Putamen (tissue), 1 donor: ENCODE measurements at places on chromosomes 2 and 18.

DNA sequence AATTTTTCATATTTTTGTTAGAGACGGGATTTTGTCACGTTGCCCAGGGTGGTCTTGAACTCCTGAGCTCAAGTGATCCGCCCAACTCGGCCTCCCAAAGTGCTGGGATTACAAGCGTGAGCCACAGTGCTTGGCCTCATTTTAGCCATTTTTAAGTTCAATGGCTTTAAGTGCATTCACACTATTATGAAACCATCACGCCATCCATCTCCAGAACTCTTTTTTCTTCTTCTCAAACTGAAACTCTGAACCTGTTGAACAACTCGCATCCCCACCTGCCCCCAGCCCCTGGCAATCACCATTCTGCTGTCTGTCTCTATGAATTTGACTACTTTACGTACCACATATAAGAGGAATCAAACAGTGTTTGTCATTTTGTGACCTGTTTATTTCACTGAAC is 31.3 kb upstream of the ASB18 start:
- DNase-seq, result no peak

DNA sequence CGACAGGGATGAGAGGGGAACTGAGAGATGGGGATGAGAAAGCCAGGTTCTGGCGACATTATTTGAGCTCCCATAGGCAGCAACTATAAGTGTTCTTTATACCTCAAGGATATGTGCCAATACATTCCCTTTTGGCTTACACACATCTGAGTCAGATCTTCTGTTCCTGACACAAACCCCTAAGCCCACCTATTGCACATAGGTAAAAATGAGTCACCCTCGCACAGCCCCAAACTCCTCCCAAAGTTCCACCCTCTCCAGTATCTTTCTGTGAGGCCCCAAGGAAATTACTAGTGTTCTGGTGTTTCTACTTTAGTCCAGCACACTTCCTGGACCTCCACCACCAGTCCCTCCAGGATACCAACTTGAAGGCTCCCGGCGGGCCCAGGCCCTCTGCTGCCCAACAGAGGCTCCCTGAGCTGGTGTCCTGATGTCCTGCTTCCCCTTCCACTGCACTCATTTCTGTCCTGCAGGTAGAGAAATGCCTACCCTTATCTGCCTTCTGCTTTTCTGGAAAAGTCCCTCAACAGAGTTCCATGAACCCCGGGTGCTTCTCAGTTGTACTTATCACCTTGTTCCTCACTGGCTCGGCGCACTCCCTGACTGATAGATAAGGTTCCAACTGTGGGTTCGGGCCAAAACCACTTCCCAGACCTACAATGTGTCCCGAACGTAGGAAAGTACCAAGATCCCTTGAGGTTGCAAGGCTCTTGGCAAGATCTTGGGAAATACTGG is 125.5 kb downstream of the EN1 start:
- no peak for DNase-seq

GRCh38 chr18:63889626-63890025 is 2.1 kb downstream of the SERPINB2 start:
- no peak for DNase-seq

GRCh38 chr2:105712166-105712915 is 32.4 kb upstream of the NCK2 start:
- DNase-seq, result no peak

GRCh38 chr2:101089419-101089818 is 61.8 kb downstream of the TBC1D8 start:
- DNase-seq, result no peak

GRCh38 chr2:217790195-217790594 is 212.6 kb downstream of the TNS1 start:
- DNase-seq, result no peak

- DNase-seq, result no peak
These were observed 37.8 kb downstream of the MAL start for GRCh38 chr2:95063086-95063958.

GRCh38 chr2:29196792-29197788 is 81.9 kb downstream of the CLIP4 start:
- DNase-seq, result peak; percentile 57

- no peak for DNase-seq
These were observed 19.1 kb upstream of the ARHGAP25 start for GRCh38 chr2:68715353-68716041.

GRCh38 chr2:54366487-54367280 is 89.4 kb upstream of the SPTBN1 start:
- DNase-seq, result no peak

GRCh38 chr2:78564666-78565065 is 460.8 kb upstream of the REG3G start:
- DNase-seq, result no peak

- DNase-seq, result no peak
These were observed 84.0 kb downstream of the LIPG start for GRCh38 chr18:49645841-49646351.

GRCh38 chr2:44918095-44918775 is 23.3 kb upstream of the SIX3 start:
- DNase-seq, result no peak

GRCh38 chr18:64713284-64713683 is 564.4 kb upstream of the LINC00305 start:
- no peak for DNase-seq

- DNase-seq, result no peak
These were observed 646 bp downstream of the PHLPP1 start for GRCh38 chr18:62715759-62716615.

DNA sequence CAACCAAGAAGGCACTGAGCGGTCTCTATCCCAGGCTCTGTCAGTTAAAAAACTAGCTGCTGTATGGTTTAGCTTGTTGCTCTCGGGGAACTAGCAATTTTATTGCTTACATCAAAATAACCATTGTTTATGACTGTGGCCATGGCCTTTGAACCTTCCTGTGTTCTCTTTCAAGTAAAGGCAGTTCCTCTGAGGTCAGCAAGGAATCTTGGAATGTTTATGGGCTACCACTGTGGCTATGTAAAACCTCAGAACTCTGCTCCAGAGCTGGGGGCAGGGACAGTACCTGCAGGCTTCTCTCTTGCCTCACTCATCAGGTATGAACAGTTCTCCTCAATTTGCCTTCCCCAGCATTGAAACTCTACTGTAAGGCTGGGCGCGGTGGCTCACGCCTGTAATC is 416.0 kb upstream of the NETO1 start:
- no peak for DNase-seq

GRCh38 chr18:31301201-31301655 is 16.7 kb upstream of the DSG1 start:
- no peak for DNase-seq

DNA sequence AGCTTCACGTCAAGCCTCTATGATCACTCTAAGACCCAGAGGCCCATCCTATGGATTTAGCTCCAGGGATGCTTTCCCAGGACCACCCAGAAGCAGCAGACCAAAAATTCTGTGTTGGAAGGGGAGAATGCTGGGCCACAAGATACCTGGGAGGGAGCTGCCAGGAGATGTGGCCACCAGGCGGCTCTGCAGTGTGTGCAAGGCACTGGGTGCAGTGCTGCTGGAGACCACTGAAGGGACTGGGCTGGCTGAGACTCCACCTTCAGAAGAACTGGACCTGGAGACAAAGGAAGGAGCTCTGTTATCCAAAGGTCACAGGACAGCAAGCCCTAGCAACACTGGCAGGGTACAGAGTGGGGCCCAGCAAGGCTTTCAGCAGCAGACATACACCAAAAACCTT is 34.0 kb downstream of the KANSL3 start:
- no peak for DNase-seq

GRCh38 chr2:2464643-2465042 is 133.6 kb upstream of the MYT1L start:
- no peak for DNase-seq

DNA sequence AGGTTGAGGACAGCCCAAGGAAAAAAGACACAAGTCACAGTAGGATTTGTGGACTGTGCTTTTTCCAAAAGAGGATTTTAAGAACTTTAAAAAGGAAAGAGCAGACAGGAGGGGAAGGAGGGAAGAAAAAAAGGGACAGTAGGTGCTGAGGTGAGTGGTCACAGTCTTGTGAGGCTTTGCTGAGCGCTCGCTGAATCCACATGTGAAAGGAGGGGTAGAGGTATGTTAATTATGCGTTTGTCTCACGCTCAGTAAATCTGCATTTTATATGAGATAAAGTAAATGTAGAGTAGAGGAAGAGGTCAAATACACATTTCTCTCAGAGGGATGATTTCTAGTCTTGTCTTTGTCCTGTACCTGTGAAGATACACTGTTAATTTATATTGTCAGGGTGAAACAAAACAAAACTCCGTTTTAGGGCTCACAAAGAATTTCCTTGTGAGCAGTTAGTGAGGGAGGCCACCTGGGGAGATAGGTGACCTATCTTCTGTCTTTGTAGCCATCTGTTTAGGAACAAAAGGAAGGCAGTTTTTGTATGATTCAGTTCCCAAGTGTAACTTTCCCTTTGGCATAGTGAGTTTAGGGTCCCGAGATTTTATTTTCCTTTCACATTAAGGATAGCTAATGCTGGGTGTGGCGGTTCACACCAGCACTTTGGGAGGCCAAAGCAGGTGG is 25.3 kb downstream of the GNAL start:
- no peak for DNase-seq

DNA sequence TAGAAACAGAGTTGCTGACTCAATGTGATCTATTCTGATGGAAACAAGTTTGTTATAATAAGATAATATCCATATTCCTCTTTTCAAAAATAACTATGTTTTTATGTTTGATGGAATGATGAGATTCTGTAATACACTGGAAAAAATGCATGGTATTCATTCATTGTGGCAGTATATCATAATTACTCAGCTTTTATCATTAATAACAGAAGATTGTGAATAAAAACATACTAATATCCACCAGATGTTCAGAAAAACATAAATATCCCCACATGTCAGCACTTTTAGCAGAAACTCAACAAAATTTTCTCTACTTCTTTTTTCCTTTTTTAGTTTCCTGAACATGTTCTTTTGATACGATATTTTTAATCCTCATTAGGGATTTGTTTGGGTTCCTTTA is 130.9 kb upstream of the CAVIN2 start:
- no peak for DNase-seq

DNA sequence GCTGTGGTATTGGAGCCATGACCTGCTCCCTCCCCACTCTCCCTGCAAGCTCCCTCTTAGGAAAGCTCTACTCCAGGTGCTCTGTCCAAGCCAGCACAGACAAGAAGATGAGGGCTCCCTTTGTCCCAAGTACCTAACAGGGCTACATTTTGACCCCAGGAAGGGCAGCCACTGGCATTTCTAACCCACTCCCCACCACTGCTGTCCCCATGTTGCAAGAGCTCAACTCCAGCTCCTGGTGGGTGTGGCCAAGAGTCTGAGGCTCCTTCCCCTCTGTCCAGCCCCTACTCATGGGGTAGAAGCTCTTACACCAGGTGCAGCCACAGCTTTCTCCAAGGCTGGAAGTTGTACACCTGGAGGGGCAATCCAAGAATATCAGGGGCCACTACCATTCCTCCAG is 127.0 kb upstream of the NPAS2 start:
- DNase-seq, result no peak

- no peak for DNase-seq
These were observed 2.1 kb upstream of the PUM2 start for GRCh38 chr2:20352581-20353216.

DNA sequence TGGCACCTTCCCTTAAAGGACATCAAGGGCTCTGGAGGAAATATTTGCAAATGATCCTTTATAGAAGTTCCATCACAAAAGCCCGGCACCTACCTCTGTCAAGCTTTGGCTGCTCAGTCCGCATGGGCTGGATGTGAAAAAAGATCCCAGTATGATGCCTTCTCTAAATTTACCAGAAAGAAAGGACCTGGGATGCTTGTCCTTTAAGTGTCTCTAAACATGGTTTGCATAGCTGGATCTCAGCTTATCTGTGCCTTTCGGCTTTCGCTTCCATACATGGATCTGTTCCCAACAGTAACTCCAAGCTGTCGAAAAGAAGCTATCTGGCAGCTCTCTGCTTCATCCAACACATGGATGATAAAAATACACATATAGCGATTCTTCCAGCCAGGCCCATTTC is 60.4 kb upstream of the SLC8A1 start:
- no peak for DNase-seq

GRCh38 chr2:60886991-60887390 is 5.6 kb downstream of the REL start:
- no peak for DNase-seq

DNA sequence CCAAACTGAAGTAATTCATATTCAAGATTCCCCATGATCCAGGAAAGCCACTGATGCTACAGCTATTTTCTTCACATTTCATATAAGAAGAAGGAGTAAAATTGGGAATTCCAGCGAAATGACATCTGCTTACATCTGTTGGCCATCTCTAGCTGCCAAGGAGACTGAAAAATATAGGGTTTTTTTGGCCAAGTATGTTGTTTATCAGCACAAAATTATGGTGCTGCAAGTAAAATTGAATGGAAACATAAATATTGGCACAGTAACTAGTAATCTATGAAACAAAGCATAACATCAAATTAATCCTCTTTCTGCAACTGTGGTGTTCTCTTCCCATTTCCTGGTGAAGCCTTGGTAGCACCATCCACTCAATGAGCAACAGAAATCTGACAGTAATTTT is 649.5 kb upstream of the ZNF804A start:
- no peak for DNase-seq

DNA sequence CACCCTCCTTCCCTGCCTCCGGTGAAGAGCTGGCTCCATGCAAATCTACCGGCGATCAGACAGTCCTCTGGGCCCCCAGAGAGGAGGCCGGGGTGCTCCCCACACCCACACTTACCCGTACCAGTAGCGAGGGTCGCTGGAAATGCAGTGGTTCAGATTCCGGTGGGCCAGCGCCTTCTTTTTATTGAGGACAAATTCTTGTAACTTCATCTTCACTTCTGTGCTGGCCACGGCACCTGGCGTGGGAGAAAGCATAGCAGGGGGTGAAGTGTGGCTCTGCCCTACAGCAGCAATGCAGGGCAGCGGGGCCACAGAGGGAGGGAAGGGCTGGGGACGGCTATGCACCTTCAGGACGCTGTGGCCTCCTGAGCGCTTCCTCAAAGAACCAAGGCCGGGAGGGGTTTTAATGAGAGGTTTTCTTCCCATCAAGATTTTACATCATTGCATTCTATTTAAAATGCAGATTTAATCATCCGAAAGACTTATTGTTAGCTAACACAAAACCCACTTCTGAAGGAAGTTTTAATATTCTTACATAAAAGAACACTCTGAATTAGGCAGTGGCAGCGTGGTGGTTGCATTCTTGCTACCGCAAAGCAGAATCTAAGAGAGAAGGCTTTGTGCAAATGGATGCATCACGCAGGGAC is 237.0 kb downstream of the HDAC4 start:
- DNase-seq, result no peak

DNA sequence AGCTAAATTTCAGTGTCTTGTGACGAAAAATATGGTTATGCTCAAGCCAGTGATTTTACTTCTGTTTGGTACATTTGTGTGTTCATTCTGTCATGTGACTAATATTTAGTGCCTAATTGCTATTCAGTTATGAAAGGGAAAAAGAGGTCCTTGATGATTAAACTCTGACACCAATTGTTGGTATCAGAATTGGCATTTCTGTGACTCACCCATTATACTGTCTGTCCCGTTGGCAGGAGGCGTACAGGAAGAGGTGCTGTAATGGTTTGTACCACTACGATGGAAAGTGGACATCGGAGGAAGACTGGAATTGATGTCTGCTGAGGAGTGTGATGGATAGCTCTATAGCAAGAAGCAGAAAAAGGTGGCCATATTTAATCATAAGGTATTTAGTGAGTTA is 310.4 kb upstream of the CCDC68 start:
- DNase-seq, result no peak

GRCh38 chr18:30989141-30989540 is 53.4 kb downstream of the DSC3 start:
- DNase-seq, result no peak

GRCh38 chr2:236499691-236500578 is 69.7 kb upstream of the ACKR3 start:
- no peak for DNase-seq

- DNase-seq, result no peak
These were observed 41.6 kb upstream of the OTOF start for GRCh38 chr2:26519396-26520147.
